Stimulated activated naive CD8-positive, alpha-beta T cell treated with anti-CD3 and anti-CD28 coated beads, Interleukin-15, Interleukin-2, amounts not matched to agents 100 U/mL and 50 U/mL, for 24 hours (primary cell): ENCODE measurements at places on chromosomes 12 and 14.

DNA sequence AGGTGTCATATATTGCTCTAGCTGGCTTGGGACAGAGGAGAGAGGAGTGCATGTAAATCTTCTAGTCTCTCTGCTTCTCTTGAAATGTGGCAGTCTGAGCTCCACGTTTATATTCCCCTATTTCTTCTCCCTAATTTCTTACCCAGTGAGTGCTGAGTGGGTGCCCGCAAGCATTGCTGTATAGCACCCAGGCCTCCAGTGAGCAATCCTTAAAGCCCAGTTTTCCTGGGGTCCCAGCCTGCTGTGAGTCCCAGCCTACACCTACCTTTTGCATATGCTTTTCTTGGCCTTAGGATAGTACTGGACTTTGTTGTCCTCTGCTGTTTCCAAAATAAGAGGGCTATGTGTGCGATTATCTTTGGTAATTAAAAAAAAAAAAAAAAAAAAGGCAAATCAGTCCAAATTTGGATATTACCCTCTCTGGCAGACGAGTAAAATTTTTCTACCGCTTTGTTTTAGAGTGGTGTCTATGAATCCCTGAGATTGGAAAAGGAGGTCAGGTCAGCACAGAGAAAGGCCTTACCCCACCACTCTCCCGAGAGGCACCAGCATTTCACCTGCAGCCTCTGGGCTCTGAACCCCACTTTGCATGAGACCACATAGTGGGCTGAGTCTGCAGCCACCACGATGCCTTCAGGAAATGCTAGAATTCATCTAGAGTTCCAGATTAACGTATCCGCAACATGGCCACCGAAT is 1.1 kb downstream of the MGST1 start:
- DNase-seq: no peak

DNA sequence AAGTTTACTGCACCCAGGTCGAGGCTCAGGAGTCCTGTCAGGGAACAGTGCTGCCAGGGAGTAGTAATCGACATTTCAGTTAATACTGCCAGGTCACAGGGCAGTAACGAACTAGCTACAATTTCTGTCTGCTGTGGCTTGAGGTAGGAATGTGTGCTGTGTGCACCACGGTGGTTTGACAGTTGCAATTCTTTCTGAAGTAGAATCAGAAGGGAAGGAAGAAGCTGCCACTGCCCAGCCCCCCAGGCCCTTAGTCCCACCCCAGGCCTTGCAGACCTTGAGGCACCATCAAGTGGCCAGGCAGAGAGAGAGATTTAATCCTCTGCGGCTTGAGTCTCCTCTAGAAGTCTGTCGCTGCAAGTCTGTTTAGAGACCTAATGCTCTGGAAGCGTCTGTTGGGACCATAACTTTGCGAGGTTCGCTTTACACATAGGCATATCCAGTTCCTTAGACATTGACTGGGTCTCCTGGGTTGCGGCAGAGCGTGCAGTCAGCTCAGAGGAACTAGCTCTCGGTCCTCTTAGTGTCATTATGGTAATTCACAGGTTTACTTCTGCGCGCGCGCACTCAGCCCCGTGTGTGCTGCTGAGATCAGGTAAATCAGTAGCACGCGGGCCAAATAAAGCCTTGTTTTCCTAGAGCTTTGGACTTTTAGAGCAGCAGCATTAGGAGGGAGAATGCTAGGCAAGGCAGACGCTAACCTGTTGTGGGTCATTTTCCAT is 9.8 kb downstream of the NKX2-1 start:
- no peak for DNase-seq

GRCh38 chr12:30755395-30755762 is 628 bp upstream of the CAPRIN2 start:
- DNase-seq: no peak

DNA sequence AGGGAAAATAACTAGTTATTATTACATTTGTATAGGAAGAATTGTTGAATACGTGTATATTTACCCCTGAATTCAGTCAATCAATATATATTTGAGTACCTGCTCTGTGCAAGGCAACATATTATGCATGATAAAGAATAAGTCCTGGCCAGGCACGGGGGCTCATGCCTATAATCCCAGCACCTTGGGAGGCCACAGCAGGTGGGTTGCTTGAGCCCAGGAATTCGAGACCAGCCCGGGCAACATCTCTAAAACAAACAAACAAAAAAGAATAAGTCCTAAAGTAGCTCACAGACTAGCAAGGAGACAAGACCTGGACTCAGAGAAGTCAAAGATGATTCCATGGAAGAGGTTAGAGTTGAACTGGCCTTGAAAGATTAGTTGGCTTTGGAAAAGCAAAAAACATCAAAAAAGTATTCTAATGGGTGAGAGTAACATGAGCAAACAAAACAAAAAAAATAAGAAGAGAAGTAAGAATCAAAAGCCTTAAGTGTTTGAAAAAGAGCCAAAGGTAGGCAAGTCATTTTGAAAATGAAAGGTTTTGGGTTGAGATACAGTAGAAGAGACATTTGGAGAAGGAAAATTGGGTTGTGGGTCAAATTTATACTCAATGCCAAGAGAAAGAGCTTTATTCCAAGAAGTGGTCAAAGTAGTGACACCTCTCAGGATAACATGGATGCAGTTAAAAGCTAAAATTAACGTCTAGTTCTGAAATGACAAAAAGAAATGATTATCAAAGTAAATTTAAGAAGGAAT is 115.2 kb upstream of the BCAT1 start:
- no peak for DNase-seq

DNA sequence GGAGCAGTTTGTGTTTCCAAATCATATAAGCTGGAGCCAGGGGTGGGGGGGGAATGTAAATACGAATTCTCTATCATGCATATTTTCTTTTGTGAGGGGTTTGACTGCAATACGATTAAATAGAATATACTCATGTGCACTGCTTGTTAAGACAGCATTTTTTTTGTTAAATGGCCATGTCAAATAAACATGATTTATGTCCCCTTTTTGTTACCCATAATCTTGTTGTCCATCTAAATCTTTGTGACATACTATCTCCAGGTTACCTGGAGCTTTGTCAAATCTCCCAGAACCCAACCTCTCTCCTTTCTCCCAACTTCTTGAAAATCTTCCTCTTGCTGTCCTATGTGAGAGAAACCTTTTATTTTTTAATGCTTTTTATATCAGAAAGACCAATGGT is 233.1 kb downstream of the SLC25A21 start:
- DNase-seq: no peak
